ENCODE measurements at places on chromosomes 7 and 10.

DNA sequence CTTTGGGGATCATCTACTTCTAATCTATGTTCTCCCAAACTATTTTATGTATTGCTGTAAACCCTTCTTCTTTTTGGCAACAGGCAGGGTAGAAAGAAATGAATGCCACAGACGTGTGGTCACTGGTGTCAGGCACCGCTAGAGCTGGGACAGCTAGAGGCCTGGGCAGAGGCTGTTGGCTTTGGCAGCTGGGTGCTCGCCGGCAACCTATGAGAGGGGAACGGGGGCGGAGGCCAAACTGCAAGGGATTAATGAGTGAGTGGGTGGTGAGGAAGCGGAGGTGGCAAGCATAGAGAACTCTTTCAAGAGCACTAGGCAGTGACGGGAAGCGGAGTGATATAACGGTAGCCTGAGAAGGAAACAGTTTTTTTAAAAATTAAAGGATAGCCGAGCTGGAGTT is 78.5 kb downstream of the CREB5 start:
- DNase-seq, result peak; percentile 51

GRCh38 chr7:128217030-128217805 is 23.9 kb upstream of the LEP start:
- DNase-seq, result peak; percentile 78

DNA sequence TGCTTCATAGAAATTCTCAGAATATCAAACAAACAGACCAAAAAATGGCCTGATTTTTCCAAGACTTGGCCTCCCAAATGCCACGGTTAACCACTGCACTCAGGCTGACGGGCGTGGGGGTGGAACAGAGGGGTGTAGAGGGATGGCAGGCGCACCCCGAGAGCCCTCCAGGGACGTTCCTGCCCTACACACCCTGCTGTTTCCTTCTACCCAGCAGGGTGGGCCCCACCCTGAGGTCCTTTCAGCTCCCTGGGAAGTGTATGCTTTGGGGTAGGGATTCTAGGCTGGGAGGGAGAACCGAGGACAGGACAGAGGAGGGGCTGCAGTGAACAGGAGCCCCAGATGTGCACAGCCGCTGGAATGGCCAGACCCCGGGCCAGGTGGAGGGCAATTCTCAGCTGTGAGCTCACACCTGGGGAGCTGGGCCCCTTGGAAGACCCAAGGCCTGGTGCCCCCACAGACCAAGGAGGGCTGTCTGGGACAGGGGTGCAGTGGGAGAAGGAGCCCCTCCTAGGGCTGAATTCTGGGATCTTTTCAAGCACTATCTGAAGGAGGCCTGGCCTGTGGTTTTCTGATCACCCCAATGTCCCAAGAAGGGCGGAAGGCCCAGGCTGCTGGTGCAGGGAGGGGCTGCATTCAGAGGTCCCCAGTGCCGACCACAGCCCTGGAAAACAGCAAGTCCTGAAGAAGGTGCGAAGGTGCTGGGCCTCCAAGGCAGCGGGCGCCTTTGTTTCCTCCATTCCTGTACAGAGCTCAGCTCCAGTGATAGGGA is 32.9 kb upstream of the INPP5A start:
- peak; percentile 38 for DNase-seq

GRCh38 chr7:134636008-134636449 is 10.6 kb upstream of the BPGM start:
- DNase-seq, result no peak

- no peak for DNase-seq
Observed at GRCh38 chr10:67663449-67664087, 32.4 kb downstream of the CTNNA3 start.

GRCh38 chr10:93680412-93681047 is 21.9 kb downstream of the FRA10AC1 start:
- DNase-seq, result no peak

DNA sequence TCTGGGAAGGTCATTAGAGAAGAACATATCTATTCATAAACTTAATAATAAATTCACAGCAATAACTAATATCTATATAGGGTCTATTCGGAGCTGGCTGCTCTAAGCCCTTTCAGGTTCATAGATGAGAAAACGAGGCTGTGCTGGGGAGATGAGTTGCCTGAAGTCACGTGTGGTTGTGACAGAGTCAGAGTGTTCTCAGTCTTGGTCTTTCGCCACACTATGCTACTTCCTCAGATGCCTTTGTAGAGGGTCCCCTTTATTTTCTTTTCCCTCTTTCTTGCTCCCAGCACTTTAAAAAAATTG is 43.7 kb upstream of the FAM180A start:
- DNase-seq, result no peak

GRCh38 chr7:147279964-147280374 is 1163.4 kb downstream of the CNTNAP2 start:
- no peak for DNase-seq

GRCh38 chr7:143487566-143487965 is 9.9 kb downstream of the TAS2R41 start:
- peak; percentile 67 for DNase-seq

GRCh38 chr10:122999347-122999746 is 9.2 kb downstream of the IKZF5 start:
- no peak for DNase-seq

DNA sequence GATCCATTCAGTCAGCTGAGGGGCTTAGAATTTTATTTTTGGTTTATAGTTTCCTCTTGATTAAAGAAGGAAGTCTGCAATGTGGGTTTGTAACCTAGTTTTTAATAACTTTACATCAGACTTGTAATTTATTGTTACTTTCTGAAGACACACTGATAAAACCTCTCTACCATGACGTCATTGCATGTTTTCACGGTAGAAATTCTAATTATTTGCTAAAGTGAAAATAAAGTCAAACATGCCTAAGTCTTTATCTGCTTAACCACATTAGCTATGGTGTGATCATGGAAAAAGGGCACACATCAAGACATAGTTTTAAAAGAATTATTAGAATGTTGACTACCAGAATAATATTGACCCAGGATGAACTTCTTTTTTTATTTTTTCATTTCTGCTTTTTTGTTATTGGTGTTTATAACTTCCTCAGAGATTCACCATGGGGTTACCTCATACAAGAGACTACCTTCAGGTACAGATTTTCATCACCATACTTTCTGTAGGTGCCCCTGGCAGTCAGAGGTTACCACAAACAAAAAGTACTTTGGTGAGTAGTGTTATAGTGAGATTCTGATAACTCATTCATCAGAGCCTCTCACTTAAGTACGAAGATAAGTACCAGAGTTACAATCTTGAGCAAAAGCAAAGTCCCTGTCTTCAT is 7.0 kb upstream of the PANK1 start:
- DNase-seq, result no peak

DNA sequence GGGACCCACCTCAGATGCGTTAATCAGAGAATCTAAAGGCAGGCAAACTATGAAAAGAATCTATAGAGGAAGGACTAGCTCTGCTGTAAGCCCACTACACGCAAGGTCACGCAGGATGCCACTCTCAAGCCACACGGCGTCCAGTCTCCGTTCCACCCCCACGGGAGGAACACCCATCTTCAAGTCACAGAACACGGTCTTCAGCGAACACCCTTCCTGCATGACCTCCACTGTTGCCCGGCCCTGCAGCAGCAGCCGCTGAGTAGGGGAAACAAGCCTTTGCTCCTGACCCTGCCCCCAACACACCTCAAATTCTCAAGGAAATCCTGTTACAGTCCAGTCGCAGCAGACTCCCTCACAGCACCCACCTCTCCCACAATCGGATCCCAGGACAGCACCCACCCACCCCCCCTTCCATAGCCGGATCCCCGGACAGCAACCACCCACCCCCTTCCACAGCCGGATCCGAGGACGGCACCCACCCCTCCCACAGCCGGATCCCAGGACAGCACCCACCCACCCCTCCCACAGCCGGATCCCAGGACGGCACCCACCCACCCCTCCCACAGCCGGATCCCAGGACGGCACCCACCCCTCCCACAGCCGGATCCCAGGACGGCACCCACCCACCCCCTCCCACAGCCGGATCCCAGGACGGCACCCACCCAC is 133.7 kb downstream of the DIP2C start:
- no peak for DNase-seq

DNA sequence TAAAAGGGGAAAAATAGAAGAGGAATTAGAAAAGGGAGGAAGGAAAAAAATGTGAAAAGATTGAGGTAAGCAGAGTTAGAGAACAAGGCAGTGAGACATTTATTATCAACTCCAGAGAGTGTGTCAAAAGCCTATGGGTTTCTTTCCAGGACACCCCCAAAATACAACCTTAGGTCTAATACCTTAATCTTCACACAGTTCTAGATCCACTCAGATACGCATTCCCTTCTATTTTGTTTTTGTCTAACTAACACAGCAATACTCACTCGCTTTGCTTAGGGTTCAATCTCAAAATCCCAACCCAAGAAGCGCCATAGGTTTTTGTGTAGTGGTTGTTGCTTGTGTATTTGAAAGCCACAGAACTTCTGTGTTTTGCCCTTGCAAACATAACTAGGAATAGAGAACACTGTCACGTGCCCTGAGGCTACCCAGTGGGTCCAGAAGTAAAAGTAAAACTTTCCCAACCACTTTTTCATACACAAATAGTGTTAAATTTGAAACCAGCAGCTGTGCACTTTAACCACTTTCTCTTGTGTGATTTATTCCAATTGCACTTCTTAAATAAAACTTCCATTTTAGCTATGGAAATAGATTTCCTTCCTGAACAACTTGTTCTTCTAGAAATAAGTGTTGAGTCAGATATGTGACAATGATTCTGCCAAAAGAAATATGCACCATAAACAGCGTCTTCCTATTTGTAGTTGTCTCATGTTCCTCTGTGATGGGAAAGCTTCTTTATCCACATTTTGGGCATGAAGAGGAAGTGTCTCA is 414.7 kb upstream of the GHITM start:
- DNase-seq, result no peak

- DNase-seq, result no peak
Observed at GRCh38 chr7:42831006-42831717, 80.7 kb downstream of the C7orf25 start.

DNA sequence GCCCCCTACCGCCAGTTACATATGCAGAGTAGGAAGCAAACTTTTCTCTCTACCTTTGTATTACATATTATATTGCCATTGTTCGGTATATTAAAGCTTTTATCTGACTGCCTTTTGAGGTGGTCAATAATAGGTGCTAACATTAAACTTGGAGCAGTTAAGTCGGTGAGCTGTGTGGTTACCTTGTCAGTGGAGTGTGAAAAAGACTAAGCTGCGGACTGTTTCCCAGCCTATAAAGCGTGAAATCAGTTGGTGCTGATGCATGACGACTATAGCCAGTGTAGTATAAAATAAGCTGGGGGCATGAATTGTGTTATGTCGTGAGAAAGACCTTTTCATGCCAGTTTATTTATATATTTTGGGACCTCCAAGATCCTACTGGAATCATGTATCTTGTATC is 33.7 kb downstream of the R3HCC1L start:
- no peak for DNase-seq

GRCh38 chr7:106895246-106895864 is 30.3 kb downstream of the PIK3CG start:
- no peak for DNase-seq

GRCh38 chr10:34046506-34047034 is 712.1 kb upstream of the NRP1 start:
- no peak for DNase-seq

DNA sequence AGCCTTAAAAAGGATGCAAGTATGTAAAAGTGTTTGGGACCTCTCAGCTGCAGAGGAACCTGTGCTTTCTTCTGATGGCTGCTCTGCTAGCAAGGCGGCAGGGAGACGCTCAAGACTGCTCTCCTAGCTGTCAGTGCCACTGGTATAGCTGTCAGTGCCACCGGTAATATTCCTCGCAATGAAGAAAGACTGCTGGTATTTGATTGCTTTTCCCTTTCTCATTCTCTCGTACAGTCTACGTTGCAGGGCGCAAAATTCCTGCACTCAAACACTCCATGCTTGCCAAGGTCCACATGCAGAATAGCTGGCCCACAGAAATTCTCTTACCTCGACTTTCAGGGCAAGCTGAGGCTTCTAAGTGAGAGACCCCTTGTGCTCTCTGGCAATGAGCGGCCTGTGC is 432.6 kb upstream of the KLF6 start:
- DNase-seq, result no peak

DNA sequence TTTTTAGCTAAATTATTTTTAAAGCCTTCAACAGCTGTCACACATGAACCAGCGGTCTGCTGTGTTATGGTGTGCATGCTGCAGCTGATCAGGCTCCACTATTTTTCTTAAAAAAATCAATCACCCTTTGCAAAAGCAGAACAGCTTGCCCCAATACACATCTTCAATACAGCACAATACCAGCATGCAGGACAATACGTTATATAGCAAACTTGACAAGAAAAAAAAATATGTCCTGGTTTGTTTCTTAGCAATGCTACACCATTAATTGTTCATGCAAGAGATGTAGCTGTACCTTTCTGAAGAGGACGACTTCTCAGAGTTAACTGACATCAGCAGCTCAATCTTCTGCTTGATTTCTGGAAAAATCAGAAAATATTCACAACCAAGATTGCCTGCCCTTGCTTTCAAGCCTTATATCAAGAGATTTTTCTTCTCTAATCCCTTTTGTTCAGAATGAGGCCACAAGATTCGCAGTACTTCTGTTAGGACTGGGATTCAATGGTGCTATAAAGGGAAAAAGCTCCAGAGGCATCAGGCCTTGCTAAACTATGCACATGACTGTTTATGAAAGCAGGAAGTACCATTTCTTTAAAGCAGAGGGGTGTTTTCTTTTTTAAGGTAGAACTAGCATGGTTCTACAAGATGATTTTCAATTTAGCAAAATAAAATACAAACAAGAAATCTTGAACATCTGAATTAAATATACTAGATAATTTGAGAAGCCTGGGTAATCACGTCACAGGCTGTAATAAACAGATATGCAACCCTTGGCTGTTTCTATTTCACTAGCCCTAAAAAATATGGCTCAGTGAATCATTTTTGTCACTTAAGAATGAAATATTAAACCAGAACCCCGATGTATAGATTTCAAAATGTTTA is 120.0 kb downstream of the SRPK2 start:
- no peak for DNase-seq

DNA sequence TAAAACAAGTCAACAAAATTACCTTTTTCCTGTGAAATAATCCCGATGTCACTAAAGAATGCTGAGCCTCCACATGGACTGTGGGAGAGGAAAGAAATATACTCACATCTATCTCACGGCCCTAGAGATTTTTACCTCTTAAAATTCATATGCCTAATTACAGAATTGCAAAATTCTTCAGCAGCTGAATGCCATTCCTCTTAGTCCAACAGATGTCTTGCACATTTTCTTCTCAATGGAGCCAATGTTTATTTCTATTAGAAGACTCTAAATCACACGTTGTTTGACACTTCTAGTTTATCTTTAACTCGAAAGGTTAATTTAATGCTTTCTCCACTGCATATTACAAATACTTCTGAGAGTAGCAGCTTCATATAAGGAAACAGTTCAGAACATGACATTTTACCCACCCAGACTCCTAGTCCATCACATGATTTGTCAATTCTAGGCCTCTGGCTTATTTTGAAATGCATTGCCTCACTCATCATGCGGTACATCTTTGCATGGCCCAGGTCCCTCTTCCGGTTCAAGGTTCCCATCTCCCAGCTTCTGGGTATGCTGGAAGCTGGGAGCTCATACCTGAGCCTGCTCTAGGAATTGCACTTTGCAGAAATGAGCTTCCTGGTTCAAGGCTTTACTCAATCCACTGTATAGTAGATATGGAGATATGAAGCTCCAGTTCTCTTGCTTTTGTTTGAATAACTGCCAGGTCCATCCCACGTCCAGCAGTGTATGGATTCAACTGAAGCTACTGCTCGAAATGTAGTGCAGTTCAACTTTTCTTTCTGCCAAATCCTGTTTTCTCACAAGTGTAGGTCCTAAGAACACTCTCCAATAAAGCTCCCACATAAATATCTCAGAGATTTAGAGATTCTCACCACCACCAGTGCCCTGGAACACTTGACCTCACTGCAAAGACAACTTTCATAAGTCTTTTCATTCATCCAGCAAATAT is 306.2 kb downstream of the GPR37 start:
- DNase-seq, result no peak

- no peak for DNase-seq
Observed at GRCh38 chr7:16754856-16755317, 1.3 kb downstream of the TSPAN13 start.

Measured in upper lobe of right lung (tissue), 1 donor.